CD4-positive, alpha-beta T cell treated with Interleukin-15 for 1 hour (primary cell): ENCODE measurements at places on chromosomes 5 and 9.

GRCh38 chr9:134065612-134066419, 2.0 kb downstream of the BRD3 start:
- DNase-seq = peak; percentile 59

DNA sequence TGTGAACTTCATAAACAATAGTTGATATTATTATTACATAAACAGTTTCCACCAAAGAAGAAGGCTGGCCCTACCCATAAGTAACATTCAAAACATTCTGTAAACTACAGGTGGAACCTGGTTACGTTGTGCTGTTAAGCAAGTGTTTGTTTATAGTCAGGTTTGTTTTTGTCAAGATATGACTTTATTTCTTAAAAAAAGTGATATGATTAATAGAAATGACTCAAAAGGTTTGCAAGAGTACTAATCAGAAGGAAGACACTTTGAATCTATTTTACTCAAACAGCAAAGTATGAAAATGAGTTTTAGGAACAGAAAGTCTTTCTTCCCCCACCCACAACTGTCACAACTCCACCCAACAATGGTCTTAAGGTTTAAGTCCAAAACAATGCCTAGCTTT, 220.8 kb downstream of the PLK2 start:
- DNase-seq = no peak

- DNase-seq = no peak
Observed at GRCh38 chr9:135885100-135885853, 22.1 kb downstream of the CAMSAP1 start.

DNA sequence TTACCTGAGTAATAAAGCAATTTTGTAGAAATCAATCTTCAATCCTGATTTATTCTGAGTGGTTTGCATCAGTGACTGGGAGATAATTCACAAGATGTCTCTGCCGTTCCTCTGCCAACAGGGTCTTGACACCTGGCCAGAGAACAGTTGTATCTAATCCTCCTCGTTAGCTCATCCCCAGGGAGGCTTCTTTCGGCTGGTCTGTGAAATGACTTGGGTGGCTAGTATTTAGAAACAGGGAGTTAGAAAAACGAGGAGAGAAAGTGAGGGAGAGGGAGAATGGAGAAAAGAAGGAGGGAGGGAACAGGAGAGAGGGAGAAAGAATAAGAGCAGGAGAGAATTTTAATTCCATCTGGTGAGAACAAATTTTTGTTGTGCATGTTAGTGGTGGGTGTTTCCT, 600.2 kb upstream of the TLE4 start:
- DNase-seq = no peak

DNA sequence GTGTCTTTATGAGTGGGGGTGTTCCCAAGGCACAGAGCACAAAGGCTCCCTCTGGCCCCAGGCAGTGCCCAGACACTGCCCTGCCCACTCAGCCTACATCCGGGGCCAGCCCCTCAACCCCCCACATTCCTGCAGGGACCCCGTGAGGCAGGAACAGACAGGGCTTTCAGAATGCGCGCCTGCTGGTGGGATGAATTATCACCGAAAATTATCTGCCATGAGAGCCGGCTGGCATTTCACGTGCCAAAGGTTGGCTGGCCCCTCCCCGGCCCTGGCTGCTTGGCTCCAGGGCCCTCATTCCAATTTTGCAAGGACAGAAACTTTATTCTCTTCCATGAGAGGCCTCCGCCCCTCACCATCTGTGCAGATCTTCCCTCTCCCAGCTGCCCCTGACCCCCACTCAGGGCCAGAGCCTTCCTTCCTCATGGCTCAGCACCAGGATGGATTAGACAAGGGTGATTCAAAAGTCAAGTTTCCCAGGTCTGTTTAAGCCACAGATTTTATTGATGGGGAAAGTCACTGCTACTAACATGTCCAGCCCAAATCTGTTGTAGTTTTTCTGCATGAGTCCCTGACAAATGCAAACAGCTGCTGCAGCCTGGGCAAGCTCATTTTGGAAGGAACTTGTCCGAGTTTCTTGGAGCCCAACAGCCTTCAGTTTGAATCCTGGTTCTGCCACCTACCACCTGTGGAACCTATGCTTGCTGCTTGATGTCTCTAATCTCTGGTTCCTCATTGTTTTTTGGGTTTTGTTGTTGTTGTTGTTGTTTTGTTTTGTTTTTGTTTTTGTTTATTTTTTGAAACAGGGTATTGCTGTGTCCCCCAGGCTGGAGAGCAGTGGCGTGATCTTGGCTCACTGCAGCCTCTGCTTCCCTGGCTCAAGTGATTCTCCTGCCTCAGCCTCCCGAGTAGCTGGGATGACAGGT, 32.3 kb upstream of the WDR38 start:
- DNase-seq = no peak

- DNase-seq = no peak
Observed at GRCh38 chr9:86669422-86669821, 277.9 kb downstream of the GAS1 start.

DNA sequence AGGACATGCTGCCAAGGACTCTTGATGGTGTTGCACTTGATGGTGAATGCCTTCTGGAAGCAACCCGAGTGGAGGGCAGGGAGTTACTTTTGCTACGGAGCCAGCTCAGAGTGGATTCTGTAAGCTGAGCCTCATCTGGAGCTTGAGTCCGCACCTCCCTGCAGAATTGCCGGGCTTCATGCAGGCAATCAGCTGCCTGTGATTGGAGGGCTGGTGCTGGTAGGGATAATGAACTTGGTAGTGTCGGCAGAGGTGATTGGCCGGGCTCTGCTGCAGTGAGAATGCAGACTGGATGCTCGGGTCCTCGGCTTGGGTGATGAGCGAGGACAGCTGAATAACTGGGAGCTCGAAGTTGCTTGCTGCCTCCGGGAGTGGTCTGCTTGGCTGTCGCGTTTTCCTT, 23.1 kb downstream of the SLC25A25 start:
- DNase-seq = no peak

DNA sequence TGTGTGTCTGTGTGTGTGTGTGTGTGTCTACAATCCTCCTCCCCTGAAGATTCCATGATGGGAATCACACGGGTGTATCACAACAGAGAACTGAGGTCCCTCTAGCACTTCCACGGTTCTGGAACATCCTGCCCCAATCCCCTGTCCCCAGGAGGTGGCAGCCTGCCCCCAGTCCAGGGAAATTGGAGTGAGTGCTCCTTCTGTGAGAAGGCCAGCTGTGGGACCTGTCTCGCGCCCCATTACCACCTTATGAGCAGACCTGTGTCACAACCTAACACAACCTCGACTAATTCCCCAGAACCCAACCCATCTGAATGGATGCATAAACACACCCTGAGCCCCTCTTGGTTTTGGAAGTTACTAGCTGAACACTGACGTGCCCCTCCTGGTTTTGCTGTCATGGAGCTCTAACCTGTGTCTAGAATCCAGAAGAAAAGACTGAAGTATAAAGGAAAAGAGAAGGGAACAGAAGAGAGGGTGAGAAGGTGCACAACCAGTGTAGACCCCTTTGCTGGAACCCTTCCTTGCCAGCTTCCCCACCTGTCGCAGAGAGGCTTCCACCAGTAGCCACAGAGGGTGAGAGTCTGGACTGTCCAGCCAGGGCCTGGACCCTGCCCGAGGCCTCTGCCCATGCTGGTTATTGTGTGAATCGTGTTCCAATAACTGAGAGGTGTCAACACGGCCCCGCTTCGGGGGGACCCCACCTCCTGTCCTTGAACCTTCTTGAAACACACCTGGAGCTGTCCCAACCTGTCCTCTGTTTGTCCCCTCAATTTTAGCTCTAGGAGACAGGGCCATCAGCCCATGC, 3.4 kb downstream of the BTNL9 start:
- no peak for DNase-seq
